ENCODE measurements at places on chromosomes 4 and X.
A peak's percentile ranks its signal among the peaks of the same experiment; 100 is the strongest.

- no peak for DNase-seq
These were observed 898.2 kb downstream of the PCDH18 start for GRCh38 chr4:136634121-136634520.

DNA sequence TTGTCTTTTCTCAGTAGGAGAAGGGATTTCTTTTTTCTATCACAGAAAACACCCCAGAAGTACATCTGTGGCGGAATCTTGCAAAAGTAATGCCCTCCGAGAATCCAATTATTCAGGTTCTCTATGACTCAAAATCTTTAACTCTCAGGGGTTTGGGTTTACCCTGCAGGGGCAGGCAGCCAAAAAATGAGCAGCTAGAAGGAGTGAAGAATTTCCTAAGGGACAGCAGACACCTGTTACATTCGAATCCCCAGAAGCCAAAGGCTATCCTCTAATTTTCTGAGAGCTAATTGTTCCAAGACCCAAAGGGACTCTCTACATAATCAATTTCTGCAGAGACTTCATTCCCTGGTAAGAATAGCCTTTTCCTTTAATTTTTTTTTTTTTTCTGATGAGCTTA, 27.5 kb upstream of the CBR4 start:
- DNase-seq, result no peak

GRCh38 chr4:188372058-188372457, 232.8 kb downstream of the TRIML1 start:
- DNase-seq, result no peak

DNA sequence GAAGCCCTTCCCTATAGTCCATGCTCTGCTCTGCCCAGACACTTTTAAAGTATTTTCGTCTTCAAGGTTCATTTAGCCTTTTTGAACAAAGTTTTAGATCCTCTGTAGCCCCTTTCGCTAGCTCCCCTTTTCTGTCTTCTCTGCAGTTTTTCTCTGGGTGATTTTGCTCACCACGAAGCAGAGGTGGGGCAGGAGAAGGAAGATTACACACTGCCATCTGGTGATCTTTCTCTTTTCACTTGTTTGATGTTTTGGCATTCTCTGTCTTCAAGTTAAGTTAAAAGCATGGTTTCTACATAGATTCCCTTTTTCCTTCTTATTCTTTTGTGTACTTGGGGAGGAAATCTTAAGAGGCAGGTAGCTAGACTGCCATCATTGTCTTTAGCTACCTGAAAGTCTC, 43.9 kb downstream of the CC2D2A start:
- no peak for DNase-seq

DNA sequence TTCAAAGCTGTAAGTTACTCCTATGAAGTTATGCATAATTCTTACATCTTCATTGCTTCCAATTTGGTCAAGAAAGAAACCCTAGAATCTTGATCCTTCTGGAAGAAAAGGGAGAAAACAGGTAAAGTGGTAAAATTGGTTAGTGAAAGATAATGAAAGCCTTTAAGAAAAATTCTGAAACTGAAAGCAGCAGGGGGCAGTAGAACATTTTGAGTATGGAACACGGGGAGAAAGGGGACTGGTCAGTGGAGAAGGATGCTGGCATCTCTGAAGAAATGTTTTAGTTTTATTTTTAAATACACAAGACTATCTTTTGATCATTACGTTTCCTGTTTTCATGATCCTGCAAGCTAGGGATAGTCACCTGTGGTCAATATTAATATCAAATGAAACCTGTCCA, 54.3 kb downstream of the SLIT2 start:
- peak; percentile 17 for DNase-seq

DNA sequence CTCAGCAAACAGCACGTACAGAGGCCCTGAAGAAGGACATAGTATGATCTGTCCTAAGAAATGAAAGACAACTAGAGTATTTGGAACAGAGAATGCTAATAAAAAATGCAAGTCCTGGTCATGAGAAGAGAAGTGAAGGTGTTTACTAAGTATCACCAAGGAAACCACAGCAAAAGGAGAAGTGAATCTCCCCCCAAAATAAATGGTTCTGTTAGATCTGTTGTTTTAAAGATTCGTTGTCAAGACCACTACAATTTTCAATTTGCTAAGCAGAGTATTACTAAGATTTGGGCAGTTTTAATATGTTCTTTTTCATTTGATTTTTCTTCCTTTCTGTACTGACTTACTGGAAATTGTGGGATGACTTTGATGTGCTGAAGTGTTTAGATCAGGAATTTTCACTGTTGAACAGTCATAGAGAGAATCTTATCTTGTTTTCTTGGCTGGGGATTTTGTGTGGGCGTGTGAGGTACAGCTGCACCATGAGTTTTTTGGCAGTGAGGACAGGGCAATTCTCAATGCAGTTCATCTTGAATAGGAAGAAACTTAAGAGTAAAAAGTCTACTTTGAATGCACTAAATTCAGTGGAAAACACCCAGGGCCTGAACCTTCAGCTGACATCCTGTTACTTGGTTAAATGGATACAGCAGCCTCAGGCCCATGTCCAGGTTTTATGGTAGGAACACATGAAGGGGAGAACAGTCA, 132.2 kb downstream of the STIM2 start:
- DNase-seq, result no peak

GRCh38 chr4:109052821-109053220, 249.6 kb downstream of the COL25A1 start:
- DNase-seq, result no peak

- no peak for DNase-seq
These were observed 43.9 kb downstream of the HOPX start for GRCh38 chr4:56637154-56637553.

All from NCI-H1092 treated with DMSO at 0.1 percent for 48 hours (cell line).